ENCODE measurements at places on chromosomes 3 and 15.

DNA sequence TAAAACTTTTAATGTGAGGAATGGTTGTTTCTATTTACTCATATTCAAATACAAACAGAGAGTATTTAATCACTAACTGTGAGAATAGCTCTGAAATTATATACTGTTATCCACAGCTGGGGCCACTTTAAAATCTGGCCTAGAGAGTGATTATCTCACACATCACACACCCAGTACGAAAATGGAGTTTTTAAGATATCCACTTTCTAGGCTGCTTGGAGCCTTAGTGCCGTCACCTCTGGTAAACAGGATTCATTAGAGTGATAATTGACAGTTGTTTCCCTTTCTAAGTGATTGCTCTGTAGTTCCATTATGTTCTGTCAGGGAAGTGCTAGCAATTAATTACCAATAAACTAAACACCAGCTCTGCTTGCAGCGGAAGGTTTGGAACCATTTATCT is 942.4 kb downstream of the FHIT start:
- no peak overlapping the region for H3K27ac ChIP-seq
- H3K27me3 ChIP-seq, result no peaks in the 10 kb centered on the region
- no peak overlapping the region for H3K4me3 ChIP-seq
- no peaks in the 10 kb centered on the region for H3K36me3 ChIP-seq
- no peak for ATAC-seq

DNA sequence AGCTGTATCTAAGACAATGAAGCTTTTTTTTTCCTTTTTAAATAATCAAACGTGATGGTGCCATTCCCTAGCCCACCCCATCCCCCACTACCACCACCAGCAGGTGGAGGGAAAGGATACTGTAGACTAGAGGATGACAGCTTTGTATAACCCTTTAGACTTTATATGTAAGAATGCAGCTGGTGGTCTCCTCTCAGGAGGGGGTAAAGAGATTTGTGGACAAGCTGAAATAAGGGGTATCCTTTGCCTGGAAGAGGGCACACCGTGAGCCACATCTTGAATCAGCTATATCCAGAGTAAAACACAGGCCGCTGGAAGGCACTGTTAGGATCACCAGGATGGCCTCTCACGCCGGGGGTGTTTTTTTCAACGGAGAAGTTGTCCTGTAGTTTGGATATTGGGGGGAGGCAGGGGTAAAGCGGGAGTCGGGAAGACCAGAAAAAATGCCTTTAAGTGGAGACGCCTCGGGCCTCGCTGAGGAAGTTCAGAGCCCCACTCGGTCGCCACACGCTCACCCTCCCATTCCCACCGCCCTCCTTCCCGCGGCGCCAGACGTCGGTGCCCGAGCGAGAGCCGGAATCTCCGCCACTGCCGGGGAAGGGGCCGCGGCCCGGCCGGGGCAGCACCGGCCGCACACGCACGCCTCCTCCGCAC is 986 bp downstream of the KPNA4 start:
- no peak for ATAC-seq
- peaks cover 25% of the 10 kb centered on the region for H3K36me3 ChIP-seq
- H3K4me1 ChIP-seq, result peaks cover 65% of the 10 kb centered on the region
- peak overlapping the region; percentile 92 for H3K4me3 ChIP-seq
- peak overlapping the region; percentile 99 for H3K27ac ChIP-seq

- H3K27ac ChIP-seq, result no peak overlapping the region
- no peaks in the 10 kb centered on the region for H3K36me3 ChIP-seq
- no peak overlapping the region for H3K4me3 ChIP-seq
- H3K4me1 ChIP-seq, result no peaks in the 10 kb centered on the region
These were observed 253.9 kb upstream of the LRRN1 start for GRCh38 chr3:3545360-3545759.

- peaks cover 43% of the 10 kb centered on the region for H3K27me3 ChIP-seq
- H3K27ac ChIP-seq, result no peak overlapping the region
- H3K36me3 ChIP-seq, result peaks cover 7% of the 10 kb centered on the region
- ATAC-seq, result peak; percentile 73
- no peak overlapping the region for H3K4me3 ChIP-seq
These were observed 41.8 kb downstream of the ITGA11 start for GRCh38 chr15:68389936-68390817.

- H3K36me3 ChIP-seq, result peaks cover 9% of the 10 kb centered on the region
- H3K27ac ChIP-seq, result no peak overlapping the region
- no peak for ATAC-seq
These were observed 56.6 kb upstream of the POMGNT2 start for GRCh38 chr3:43162230-43163084.

GRCh38 chr3:149501524-149501923 is 27.0 kb downstream of the TM4SF4 start:
- H3K4me3 ChIP-seq, result no peak overlapping the region
- H3K27me3 ChIP-seq, result peaks cover 3% of the 10 kb centered on the region
- ATAC-seq, result no peak
- no peaks in the 10 kb centered on the region for H3K36me3 ChIP-seq
- peaks cover 2% of the 10 kb centered on the region for H3K4me1 ChIP-seq
- no peak overlapping the region for H3K27ac ChIP-seq

GRCh38 chr15:99630607-99631131 is 64.9 kb downstream of the MEF2A start:
- peak overlapping the region; percentile 55 for H3K27ac ChIP-seq
- peak; percentile 42 for ATAC-seq
- H3K36me3 ChIP-seq, result peaks cover 64% of the 10 kb centered on the region

DNA sequence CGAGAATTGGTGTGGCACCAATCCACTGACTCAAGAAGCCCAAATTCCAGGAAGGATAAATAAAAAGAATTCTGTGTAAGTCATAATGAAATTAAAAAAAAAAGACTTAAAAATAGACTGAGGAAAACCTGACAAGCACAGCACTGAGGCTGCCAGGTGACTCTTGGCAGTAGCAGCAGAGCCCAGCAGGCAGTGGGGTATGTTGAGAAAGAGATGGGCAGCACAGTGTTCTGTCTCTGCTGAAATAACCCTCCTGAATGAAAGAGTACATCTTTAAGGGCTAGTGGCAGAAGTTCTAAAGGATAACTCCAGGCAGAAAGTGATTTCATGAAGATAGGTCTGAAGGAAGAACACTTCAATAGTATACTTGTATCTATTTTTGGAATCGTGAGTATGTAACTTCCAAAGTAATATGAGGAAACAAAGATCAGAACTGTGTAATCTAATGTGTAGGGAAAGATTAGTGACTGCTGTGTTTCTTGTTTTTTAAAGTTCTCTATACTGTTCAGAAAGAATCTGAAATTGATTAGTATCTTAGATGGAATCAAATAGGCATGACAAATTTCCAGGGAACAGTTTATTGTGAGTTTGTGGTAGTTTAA is 75.9 kb downstream of the RAB7A start:
- H3K4me1 ChIP-seq, result peaks cover 70% of the 10 kb centered on the region
- H3K27me3 ChIP-seq, result no peaks in the 10 kb centered on the region
- peak overlapping the region; percentile 80 for H3K27ac ChIP-seq
- no peak overlapping the region for H3K4me3 ChIP-seq
- no peak for ATAC-seq

DNA sequence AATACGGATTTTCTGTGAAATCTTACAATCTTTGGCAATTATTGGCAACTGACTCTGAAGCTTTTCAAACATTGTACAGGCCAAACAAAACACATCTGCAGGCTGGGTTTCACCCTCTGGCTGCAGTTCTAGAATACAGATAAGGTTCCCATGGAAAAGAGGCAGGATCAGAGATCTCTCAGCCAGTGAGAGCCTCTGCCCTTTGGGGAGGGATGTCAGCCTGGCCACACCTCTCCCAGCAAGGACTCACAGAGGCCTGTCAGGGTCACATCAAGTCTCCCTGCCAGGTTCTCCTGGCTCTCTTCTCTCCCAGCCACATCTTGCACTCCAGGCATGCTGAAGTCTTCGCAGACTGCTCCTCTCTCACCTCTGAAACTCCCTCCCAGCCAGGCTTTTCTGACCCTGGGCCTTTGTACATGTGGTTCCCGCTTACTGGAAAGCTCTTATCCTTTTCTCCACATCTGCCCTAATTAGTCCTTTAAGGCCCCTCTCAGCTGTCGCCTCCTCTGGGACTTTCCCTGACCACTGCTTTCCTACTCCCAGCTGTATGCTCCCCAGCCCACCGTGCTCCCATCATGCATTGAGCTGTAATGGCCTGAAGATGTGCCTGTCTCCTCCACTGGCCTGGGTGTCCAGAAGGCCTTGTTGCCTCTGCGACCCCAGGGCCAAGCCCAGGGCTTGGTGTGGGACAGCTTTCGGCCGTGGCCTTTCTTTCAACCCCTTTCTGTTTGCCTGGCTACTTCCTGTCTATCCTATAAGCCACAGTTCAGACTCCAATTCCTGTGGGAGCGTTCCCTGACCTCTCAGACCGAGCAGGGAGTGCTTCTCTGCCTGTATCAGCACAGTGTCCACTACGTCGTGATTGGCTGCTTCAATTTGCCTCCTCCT is 4.3 kb downstream of the RBP1 start:
- H3K4me1 ChIP-seq, result no peaks in the 10 kb centered on the region
- H3K27ac ChIP-seq, result no peak overlapping the region
- H3K27me3 ChIP-seq, result peaks cover 37% of the 10 kb centered on the region
- no peaks in the 10 kb centered on the region for H3K36me3 ChIP-seq
- no peak for ATAC-seq

DNA sequence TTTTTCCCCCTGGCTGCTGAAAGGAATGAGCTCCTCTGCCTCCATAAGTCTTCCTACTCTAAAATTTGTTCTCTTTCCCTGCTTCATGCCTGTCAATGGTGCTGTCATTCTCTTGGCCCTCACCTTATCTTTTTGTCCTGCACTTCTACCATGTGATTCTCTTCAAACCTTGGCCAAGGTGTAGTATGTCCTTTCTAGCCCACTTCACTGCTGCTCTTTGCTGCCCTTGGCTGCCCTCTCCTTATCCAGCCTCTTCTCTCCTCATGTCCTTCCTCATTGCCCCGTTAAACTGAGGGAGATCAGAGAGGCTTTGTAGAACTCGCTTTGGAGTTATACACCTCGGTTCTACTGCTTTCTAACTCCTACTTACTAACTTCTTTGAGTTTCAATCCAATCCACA is 19.7 kb downstream of the MINDY4B start:
- no peak for ATAC-seq
- H3K4me3 ChIP-seq, result no peak overlapping the region
- no peaks in the 10 kb centered on the region for H3K36me3 ChIP-seq
- peaks cover 27% of the 10 kb centered on the region for H3K27me3 ChIP-seq

DNA sequence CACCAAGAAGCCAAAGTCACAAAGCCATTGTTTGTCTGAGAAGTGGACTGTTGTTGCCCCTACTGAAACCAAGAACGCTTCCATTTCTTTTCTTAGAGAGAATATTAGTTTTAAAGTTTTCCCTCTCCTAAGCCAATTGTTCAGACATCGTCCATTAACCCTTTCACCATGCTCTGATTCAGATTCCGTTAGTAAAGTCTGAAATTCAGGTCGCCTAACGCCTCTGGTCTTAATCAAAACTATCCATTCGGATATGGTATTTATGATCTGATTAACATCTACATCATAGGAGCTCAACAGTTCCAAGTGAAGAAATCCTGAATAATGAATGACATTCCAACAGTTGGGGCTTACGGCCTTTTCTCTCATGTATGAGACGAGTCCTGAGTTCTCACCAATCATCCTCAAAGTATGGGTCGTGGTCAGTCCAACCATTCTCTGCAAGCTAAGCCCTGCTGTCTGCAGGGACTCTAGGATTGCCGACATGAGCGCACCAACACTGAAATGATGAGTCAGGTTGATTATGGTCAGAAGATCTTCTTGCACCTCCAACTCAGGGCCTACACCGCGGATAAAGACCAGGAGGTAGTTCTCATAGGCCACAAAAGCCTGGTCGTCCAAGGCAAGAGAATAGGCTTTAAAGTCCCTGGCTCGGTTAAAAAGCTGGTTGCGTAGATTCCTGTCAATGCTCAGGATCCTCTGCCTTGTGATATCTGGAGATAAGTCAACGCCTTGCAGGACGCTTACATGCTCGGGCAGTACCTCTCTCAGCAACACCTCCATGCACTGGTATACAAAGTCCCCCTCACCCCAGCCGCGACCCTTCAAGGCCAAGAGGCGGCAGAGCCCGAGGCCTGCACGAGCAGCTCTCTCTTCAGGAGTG is 767 bp downstream of the EPM2AIP1 start:
- H3K27me3 ChIP-seq, result no peaks in the 10 kb centered on the region
- H3K4me1 ChIP-seq, result peaks cover 26% of the 10 kb centered on the region
- no peak for ATAC-seq
- H3K27ac ChIP-seq, result no peak overlapping the region

- no peak overlapping the region for H3K4me3 ChIP-seq
- H3K36me3 ChIP-seq, result peaks cover 12% of the 10 kb centered on the region
- no peaks in the 10 kb centered on the region for H3K27me3 ChIP-seq
- no peak overlapping the region for H3K27ac ChIP-seq
- no peaks in the 10 kb centered on the region for H3K4me1 ChIP-seq
These were observed 267.3 kb downstream of the FHIT start for GRCh38 chr3:60983906-60984305.

DNA sequence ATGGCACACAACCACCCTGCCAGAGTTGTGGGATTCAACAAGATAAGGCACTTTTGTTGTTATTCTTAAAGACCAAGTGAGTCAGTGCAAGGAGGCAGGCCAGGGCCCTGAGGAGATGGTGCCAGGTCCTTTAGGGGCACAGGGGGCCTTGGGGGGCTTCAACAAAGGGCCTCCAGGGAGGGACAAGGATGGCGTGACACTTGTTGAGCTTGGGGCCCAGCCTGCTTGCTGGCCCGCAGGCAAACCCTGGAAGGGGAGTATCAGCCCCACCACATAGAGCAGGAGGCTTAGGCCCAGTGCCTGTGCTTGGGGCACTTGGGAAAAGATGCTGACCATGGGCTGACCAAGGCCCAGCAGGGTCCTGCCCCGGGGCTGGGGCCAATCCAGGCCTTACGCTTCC is 5.5 kb downstream of the IQSEC1 start:
- ATAC-seq, result no peak
- peaks cover 17% of the 10 kb centered on the region for H3K36me3 ChIP-seq
- no peaks in the 10 kb centered on the region for H3K27me3 ChIP-seq
- H3K4me3 ChIP-seq, result no peak overlapping the region

DNA sequence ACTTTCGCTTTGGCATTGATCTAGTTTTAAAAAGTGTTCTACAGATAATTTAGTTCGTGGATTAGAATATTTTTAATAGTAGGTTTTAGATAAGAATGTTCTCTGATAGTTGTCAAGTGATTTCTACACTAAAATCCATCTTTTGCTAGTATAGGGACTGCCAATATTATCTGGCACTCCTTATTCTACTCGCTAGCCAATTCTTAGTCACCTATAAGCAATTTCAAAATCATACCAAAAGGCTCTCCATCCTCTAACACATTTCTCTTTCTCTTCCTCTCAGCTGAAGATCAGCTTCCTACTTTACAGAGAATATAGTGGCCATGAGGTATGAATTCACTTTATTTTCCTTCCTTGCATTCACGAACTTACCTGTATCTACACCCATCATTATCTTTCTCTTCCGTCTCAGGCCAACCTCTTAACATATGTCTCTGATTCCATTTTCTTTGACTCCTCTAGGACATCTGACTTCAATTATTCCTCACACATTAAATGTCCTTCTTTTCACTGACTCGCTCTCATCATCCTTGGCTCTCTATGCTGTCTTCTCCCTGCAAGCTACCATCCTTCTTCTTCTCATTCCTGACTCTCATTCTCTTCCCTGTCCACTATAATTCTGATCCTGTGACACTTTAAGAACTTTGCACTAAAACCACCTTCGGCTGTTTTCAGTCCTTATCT is 35.5 kb downstream of the C3orf80 start:
- peaks cover 28% of the 10 kb centered on the region for H3K36me3 ChIP-seq
- H3K4me3 ChIP-seq, result no peak overlapping the region
- H3K27ac ChIP-seq, result no peak overlapping the region
- H3K4me1 ChIP-seq, result no peaks in the 10 kb centered on the region

GRCh38 chr3:54819946-54820345 is 107.9 kb downstream of the LRTM1 start:
- no peaks in the 10 kb centered on the region for H3K27me3 ChIP-seq
- ATAC-seq, result no peak
- no peak overlapping the region for H3K4me3 ChIP-seq
- peaks cover 5% of the 10 kb centered on the region for H3K4me1 ChIP-seq

Measured in stimulated activated memory B cell treated with anti-CD40 and anti-IgM and Interleukin-4, amounts not matched to agents 10 μg/mL and 1 μg/mL and 100 μg/mL, for 72 hours (primary cell).